ENCODE measurements at places on chromosomes 11 and 22.

- no peaks in the 10 kb centered on the region for H3K36me3 ChIP-seq
- no peak overlapping the region for H3K27ac ChIP-seq
- H3K4me3 ChIP-seq, result no peak overlapping the region
- no peak for DNase-seq
- H3K27me3 ChIP-seq, result no peaks in the 10 kb centered on the region
Observed at GRCh38 chr11:76175783-76176182, 30.5 kb downstream of the WNT11 start.

- no peak within 1 kb of the TSS for H3K4me3 ChIP-seq
- H3K27me3 ChIP-seq, result no peaks in the 10 kb centered on the region
- H3K36me3 ChIP-seq, result no peaks in the 10 kb centered on the region
- no peak within 1 kb of the TSS for H3K27ac ChIP-seq
Observed at GRCh38 chr11:57751676-57752253, at the start of gene BTBD18. Gene BTBD18 (minus strand): TSS chr11:57751819. CDS start chr11:57751188, 631 bp downstream.

DNA sequence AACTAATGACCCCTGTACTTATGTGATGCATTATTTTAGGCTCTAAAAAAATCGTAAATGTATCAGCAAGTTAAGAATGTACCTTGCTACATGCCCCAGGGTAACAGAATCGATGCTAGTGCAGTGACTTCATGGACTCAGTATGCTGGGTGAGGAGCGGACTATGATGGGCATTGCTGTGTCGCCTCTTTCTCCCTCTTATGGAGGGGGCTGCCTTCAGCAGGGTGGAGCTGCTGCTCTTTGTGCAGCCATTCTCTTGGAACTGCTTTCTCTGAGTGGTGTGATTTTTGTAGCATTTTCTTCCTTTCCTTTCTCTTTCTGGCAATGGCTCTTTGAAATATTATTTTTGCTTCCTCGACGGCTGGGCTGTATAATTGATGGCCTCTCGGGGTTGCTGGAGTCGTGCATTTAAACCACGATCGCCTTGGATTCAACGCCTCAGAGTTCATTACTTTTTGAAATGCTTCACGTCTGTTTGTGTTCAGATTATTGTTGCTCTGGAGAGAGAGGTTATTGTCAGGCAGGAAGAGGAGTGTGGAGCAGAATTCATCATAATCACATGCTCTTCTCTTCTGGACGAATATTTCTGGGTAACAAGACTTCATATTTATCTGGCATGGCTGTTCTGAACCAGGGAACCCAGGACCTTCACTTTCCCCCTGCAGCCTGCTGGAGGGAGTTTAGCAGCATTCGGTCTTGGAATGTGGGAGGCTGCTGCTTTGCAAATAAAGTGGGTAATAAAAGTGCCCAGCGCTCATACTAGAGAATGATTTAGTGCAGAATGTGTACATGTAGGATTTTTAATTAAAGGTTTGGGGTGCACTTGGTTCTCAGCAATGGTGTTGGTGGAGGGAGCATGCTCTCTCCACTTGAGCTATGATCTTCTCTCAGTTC, 804.2 kb downstream of the NTM start:
- no peak overlapping the region for H3K4me3 ChIP-seq
- no peak for DNase-seq
- no peaks in the 10 kb centered on the region for H3K36me3 ChIP-seq
- no peak overlapping the region for H3K27ac ChIP-seq
- no peaks in the 10 kb centered on the region for H3K27me3 ChIP-seq
- H3K4me1 ChIP-seq, result no peaks in the 10 kb centered on the region

DNA sequence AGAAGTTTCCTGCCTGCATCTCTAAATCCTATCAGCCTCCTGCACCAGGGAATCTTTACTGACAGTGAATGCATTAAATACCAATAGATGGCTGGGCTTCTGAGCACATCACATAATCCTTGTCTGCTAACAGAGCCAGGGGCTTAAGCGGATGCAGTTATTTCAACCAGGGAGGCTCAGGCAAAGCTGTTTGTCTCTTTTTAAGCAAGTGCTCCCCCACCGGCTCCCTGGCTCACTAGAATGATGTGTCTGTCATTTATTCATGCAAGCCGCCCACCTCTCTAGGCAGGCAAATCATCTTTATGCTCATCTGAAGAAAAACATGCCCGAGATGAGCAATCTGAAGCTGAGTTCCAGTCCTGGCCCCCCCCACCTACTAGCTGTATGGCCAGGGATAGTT, 182.3 kb downstream of the TENM4 start:
- H3K4me3 ChIP-seq, result no peak overlapping the region
- H3K27me3 ChIP-seq, result no peaks in the 10 kb centered on the region
- H3K27ac ChIP-seq, result no peak overlapping the region
- no peaks in the 10 kb centered on the region for H3K4me1 ChIP-seq
- no peaks in the 10 kb centered on the region for H3K36me3 ChIP-seq

- H3K36me3 ChIP-seq, result no peaks in the 10 kb centered on the region
- no peak overlapping the region for H3K27ac ChIP-seq
- DNase-seq, result no peak
- no peak overlapping the region for H3K4me3 ChIP-seq
- H3K27me3 ChIP-seq, result no peaks in the 10 kb centered on the region
Observed at GRCh38 chr22:45608763-45609180, 62.9 kb upstream of the ATXN10 start.

- peaks cover 22% of the 10 kb centered on the region for H3K4me1 ChIP-seq
- peak within 1 kb of the TSS; percentile 88 for H3K4me3 ChIP-seq
Observed at GRCh38 chr11:108121274-108122155, at the start of gene ACAT1. Gene ACAT1 (plus strand): TSS chr11:108121567. CDS start chr11:108121607, 40 bp downstream.

DNA sequence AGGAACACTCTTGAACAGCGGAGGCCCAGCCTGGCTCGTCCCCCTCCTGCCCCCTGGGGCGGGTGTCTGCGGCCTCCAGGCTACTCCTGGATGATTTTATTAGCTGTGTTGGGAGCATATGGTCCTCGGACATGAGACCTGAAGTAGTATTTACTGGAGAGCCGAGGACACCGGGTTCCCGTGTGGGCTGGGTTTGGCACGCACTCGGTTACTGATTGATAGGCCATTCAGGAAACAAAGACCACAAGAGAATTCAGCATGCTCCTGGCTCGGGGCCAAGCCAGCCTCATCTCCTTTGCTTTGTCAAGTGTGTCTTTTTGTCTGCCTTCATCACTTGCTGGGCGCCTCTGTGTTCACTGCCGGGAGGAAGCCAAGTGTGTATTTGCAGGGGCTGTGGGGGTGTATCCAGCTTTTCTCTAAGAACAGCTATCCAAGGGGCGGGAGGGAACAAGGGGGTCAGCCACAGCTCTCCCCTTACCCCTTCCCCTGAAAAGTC, 9.7 kb downstream of the FXYD2 start:
- H3K4me3 ChIP-seq, result peak overlapping the region; percentile 30
- no peaks in the 10 kb centered on the region for H3K36me3 ChIP-seq
- peak; percentile 72 for DNase-seq
- H3K27ac ChIP-seq, result peak overlapping the region; percentile 75
- H3K4me1 ChIP-seq, result peaks cover 41% of the 10 kb centered on the region

DNA sequence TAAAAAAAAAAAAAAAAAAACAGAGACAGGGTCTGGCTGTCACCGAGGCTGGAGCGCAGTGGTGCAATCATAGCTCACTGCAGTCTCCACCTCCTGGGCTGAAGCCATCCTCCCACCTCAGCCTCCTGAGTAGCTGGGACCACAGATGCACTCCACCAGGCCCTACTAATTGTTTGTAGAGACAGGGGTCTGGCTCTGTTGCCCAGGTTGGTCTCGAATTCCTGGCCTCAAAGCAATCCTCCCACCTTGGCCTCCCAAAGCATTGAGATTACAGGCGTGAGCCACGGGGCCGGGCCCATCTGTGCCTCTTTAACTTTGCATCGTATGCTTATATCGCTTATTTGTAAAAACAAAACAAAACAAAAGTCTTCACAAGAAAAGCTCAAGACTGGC, 3.1 kb downstream of the CPT1A start:
- peaks cover 47% of the 10 kb centered on the region for H3K4me1 ChIP-seq
- peak overlapping the region; percentile 65 for H3K27ac ChIP-seq
- H3K27me3 ChIP-seq, result no peaks in the 10 kb centered on the region
- no peaks in the 10 kb centered on the region for H3K36me3 ChIP-seq
- DNase-seq, result no peak

DNA sequence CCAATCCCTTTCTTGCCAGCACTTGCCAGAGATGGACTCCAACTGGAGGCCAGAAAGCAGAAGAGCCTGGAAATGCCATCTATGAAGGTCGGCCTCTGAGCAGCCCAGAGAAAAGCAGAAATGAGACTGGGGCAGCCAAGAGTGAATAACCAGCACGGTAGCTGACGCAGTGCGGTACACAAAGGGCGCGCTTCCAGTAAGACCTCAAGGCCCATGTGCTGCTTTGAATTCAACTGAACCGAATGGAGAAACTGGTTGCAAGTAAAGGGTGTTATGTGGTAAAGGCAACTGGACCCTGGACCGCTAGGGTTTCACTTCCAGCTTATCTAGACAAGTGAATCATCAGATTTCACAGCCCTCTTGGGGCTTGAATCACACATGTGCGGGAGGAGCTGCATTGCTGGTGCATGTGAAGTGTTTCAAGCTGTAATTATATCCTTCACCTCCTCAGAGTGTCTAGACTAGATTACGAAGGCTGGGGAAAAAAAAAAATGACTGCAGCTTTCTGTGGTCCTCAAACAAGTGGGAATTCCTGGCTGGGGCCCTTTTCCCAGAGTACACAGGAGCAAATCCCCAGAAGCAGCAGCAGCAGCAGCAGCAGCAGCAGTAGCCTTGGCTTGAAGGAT, 128.9 kb downstream of the CCDC34 start:
- no peak overlapping the region for H3K4me3 ChIP-seq
- no peaks in the 10 kb centered on the region for H3K27me3 ChIP-seq
- H3K36me3 ChIP-seq, result no peaks in the 10 kb centered on the region
- H3K4me1 ChIP-seq, result no peaks in the 10 kb centered on the region
- H3K27ac ChIP-seq, result no peak overlapping the region

DNA sequence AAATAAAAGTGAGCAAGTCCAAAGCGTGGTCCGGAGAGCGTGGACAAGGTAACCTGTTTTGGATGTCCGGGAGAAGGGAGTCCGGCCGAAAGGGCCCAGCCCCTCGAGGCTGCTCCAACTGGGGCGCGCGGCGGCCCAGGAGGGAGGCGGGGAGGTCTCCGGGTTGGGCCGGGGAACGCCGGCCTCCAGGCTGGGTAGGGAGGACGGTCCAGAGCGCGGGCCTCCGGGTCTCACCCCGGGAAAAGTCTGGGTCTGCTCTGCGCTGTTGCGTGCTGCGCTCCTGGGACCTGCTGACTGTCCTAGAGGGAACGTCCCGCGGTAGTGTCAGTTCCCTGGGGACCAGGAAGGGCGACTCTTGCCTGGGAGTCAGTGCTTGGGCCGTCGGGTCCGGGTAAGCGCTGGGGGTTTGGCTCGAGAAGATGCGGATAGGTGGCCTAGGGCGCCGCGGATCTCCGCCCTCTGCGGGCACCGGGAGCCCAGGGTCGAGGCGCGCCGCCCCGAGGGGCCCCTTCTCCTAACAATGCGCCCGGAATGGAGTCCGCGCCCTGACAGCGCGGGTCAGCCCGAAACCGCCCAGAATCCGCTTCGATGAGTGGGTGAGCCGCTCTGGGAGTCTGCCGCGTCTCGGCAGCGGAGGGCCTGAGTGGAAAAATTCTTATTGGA, 988 bp upstream of the FLI1 start:
- no peaks in the 10 kb centered on the region for H3K27me3 ChIP-seq
- H3K4me3 ChIP-seq, result peak overlapping the region; percentile 94
- peaks cover 5% of the 10 kb centered on the region for H3K36me3 ChIP-seq
- peak overlapping the region; percentile 87 for H3K27ac ChIP-seq
- peaks cover 34% of the 10 kb centered on the region for H3K4me1 ChIP-seq

DNA sequence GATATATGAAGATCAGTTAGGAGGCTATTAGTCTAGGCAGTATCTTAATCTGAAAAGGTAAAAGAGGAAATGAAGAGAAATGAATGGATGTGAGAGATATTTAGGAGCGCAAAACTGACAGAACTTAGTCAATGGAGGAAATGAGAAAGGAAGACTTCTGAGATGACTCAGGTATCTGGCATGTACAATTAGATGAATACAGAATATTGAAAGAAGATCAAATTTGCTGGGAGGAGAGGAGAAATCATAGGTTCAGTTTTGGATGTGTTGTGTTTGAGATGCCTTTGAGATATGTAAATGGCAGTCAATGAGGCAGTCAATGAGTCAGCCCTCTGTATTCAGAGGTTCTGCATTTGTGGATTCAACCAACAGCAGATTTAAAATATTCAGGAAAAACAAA, 42.9 kb upstream of the GAB2 start:
- no peak overlapping the region for H3K27ac ChIP-seq
- H3K36me3 ChIP-seq, result peaks cover 7% of the 10 kb centered on the region
- no peak overlapping the region for H3K4me3 ChIP-seq

GRCh38 chr11:48000432-48000831, 20.1 kb downstream of the PTPRJ start:
- DNase-seq, result no peak

GRCh38 chr11:119093942-119094815, 7.5 kb downstream of the DPAGT1 start:
- peak overlapping the region; percentile 63 for H3K27ac ChIP-seq
- peak overlapping the region; percentile 68 for H3K4me3 ChIP-seq
- H3K4me1 ChIP-seq, result peaks cover 18% of the 10 kb centered on the region
- peak; percentile 36 for DNase-seq
- no peaks in the 10 kb centered on the region for H3K27me3 ChIP-seq

DNA sequence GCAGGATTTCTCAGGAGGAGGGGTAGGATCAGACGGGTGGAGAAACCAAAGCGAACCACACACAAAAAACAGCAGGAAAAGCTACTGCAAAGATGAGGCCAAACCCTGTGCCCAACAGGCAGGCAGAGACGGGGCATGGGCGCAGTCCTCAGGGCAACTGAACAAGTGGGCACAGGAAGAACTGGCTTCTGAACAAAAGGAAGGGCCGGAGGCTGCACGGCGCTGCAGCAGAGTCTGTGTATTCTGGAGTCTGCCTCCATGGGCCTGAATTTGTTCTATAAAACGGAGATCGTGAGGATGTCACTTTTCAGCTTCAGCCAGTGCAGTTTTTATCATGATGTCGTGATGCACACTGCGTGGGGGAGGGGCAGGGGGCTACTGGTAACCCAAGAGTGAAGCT, 1026.0 kb downstream of the TBC1D22A start:
- H3K27ac ChIP-seq, result no peak overlapping the region
- H3K27me3 ChIP-seq, result no peaks in the 10 kb centered on the region
- no peak for DNase-seq
- H3K4me3 ChIP-seq, result no peak overlapping the region
- no peaks in the 10 kb centered on the region for H3K36me3 ChIP-seq

- no peak for DNase-seq
- no peak overlapping the region for H3K4me3 ChIP-seq
- H3K4me1 ChIP-seq, result no peaks in the 10 kb centered on the region
- H3K36me3 ChIP-seq, result peaks cover 4% of the 10 kb centered on the region
- H3K27me3 ChIP-seq, result no peaks in the 10 kb centered on the region
- H3K27ac ChIP-seq, result no peak overlapping the region
Observed at GRCh38 chr11:75014129-75014528, 25.4 kb downstream of the NEU3 start.

GRCh38 chr11:12149672-12150225, 39.4 kb downstream of the MICAL2 start:
- peaks cover 7% of the 10 kb centered on the region for H3K4me1 ChIP-seq
- no peak overlapping the region for H3K4me3 ChIP-seq
- no peak overlapping the region for H3K27ac ChIP-seq
- H3K27me3 ChIP-seq, result no peaks in the 10 kb centered on the region
- no peaks in the 10 kb centered on the region for H3K36me3 ChIP-seq

GRCh38 chr11:41612415-41612814, 153.0 kb upstream of the LRRC4C start:
- H3K27ac ChIP-seq, result no peak overlapping the region
- H3K27me3 ChIP-seq, result no peaks in the 10 kb centered on the region
- DNase-seq, result no peak
- no peaks in the 10 kb centered on the region for H3K4me1 ChIP-seq

- no peaks in the 10 kb centered on the region for H3K4me1 ChIP-seq
- peaks cover 14% of the 10 kb centered on the region for H3K36me3 ChIP-seq
- no peak for DNase-seq
- no peak overlapping the region for H3K27ac ChIP-seq
Observed at GRCh38 chr11:121057922-121058321, 34.0 kb downstream of the TBCEL start.

GRCh38 chr11:89293965-89294679, 116.4 kb downstream of the TYR start:
- no peak overlapping the region for H3K27ac ChIP-seq
- no peak for DNase-seq
- H3K36me3 ChIP-seq, result no peaks in the 10 kb centered on the region
- no peak overlapping the region for H3K4me3 ChIP-seq

Measured in effector memory CD4-positive, alpha-beta T cell (primary cell).